Activated CD8-positive, alpha-beta memory T cell treated with anti-CD3 and anti-CD28 coated beads for 1 hour (primary cell): ENCODE measurements at places on chromosomes 6 and 20.

DNA sequence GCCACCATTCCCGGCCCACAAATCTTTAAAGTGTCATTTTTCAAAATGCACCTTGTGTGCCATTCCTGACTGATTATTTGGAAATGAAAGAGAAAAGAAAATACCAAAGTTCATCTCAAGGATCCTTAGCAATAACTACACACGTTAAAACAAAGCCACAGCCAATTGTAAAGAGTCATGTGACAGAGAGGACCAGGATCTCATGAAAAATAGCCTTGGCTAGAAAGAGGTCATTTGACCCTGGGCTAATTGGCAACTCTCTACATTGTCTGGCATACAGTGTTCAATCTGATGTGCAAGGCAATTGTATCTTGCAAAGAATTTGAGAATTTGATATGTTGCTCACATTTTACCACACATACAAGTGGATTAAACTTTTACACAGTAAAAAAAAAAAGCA, 31.6 kb upstream of the HLA-G start:
- no peak for DNase-seq

DNA sequence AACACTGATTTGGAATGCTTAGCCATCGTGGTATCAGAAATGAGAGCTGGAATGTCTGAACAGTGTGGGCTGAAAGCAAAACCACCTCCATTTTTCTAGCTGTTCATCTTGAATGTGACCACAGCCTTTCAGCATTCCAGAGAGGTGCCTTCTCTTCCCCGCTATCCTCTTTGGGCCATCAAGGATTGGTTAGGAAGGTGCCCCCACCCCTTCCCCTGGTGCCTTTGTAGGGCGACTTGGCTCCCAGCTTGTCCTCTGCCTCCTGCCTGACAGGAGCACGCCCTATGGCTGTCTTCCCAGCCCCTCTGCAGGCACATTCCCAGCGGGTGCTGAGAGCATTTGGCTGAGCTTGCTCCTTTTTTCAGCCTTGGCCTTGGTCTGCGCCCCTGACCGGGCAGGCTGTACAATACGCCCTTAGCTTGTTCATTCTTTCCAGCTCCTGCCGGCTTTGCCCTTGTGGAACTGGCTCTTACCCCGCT, 97.5 kb downstream of the ARMC2 start:
- no peak for DNase-seq

DNA sequence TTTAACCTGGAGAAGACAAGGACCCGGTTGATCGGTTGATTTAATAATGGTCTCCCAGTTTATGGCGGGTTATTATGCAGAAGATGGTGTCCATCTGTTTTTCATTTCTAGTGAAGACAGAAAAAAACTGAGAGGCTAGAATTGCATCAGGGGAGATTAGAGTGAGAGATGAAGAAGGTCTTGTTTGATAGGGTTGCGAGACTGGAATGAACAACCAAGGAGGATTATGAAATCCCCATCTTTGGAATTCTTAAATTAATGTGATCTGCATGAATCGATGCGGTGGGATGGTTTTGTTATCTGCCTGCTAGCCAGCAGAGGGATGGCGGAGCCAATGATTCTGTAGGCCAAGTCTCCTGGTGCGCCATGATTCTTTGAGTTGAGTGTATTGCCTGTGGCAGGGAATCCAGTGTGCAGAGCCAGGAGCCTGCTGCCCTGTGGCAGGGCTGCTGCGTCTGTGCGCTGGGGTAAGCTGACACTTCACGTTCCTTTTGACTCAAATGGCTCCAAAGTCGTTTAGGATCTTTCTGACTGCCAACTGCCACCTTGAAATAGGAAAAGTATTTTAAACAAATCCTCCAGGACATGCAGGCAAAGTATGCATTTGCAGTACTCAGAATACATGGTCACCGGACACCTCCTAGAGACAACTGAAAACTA, 200.1 kb downstream of the CLIC5 start:
- DNase-seq, result no peak

DNA sequence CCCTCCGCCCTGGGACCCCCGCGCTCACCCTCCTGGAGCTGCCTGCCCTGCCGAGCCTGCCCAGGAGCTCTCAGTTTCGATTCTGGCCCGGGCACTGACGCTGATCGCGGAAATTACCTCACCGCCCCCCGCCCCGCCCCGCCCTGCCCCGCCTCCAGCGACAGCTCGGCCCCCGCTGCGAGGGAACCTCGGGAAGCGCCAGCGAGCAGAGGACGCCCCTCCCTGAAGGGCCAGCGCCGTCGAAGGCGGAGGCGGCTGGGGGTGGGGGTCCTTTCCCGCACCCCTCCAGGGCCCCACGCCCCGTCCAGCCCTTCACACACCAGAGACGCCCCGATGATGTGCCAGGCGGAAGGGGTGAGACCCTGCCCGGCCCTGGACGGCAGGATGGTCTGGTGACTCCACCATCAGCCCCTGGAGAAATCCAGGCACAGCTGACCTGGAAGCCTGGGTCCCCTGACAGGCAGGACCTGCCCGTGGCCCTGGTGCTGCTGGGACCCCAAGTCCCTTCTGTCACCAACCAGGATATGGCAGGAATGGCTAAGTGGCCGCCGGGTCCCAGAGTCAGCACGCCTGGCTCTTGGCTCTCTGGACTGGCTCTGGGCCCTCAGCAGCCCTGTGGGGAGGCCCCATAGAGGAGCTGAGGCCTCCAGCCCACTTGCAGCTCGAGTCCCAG, at the start of gene HELZ2:
Gene HELZ2 (minus strand): TSS at position 84 of the 673 bp plus-strand sequence. CDS start 1,854 bp downstream, outside the sequence.
- DNase-seq, result peak; percentile 30

- no peak for DNase-seq
Measured at GRCh38 chr6:119672725-119673124, 323.2 kb upstream of the MAN1A1 start.

DNA sequence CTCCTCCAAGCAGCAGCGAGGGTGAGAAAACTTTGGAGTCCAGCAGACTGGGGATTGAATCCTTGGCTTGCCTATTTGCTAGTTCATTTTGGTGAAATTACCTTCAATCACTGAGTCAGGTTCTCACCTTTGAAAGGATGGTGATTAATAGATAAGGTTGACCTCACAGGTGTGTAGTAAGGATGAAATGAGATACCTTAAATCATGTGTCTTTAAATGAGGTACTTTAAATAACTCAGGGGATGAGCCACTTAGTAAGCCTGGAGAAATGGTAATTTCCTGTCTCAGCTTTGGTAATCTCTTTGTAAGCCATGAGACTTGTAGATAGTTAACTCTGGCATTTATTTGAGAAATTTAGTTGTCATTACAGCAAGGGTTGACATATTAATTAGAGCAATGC, 70.2 kb downstream of the TULP4 start:
- no peak for DNase-seq

DNA sequence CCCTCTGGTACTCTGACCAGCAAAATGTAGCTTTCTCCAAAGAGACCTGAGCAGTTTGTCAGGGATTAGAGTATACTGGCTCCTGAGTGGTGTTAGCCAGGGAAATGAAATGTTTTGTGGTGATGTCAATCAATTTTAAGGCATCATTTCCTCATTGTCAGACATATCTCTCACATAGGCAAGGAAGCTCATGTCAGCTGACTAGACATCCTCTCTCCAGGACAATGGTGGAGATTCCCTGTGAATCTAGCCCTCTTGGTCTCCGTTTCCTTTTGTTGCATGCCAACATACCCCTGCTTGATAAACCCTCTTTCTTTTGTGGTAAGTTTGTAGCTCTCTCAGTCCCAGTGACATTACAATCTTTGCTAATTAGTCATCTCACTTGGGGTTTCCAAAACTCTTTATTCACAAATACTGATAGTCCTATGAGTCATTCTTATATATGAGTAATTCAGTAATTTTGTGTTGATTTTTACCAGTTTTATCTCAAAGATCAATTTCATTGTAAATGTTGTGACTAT, 135.6 kb upstream of the PTPRK start:
- DNase-seq, result no peak

- DNase-seq, result no peak
Measured at GRCh38 chr20:64090165-64090564, 6.0 kb upstream of the LKAAEAR1 start.
